Hypothalamus (tissue), 51 donors: ENCODE measurements at places on chromosomes 1 and 21.

GRCh38 chr1:172724765-172725613, 66.1 kb downstream of the FASLG start:
- DNase-seq: no peak

- no peak for DNase-seq
Observed at GRCh38 chr1:9726406-9726805, 74.9 kb downstream of the PIK3CD start.

DNA sequence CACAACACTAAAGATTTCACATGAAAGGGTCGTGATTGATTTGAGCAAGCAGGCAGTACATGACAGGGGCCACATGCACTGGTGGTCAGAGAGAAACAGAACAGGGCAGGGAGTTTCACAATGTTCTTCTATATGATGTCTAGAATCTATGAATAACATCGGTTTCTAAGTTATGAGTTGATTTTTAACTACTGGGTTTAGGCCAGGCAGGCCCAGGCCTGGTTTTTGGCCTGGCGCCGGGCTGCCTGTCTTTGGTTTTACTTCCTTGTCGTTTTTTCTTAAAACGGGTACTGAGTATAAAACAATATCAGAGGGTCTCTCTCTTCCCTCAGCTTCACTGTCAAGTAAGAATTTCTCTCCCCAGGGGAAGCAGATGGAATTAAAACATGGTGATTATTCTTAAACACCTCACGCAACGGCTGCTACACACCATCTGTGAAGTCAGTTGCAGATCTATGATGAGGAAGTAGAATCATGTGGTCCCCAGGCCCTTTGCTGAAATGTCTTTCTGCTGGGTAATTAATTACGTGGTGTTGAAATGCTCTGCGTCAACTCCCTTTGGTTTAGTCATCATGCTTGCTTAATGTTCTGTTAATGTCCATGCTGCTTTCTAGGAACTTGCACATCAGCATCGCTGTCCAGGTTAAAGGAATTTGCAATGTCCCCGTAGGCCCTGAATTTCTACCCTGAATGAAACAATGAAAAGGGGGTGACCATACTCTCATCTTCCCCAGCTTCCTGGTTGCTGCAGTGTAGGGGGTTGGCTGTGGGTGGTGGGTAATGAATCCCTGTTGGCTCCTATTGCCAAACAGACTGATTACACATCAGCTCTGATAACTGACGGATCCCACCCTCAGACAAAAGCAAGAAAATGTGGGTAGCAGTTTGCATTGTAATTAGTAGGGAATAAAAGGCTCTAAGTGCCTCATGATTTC, 70.3 kb downstream of the SERINC2 start:
- DNase-seq: no peak

- no peak for DNase-seq
Observed at GRCh38 chr1:117631359-117632160, 25.7 kb downstream of the TENT5C start.

GRCh38 chr1:47987601-47988000, 9.6 kb downstream of the TRABD2B start:
- DNase-seq: no peak
